Activated T-helper 1 cell treated with anti-CD3 and anti-CD28 coated beads, Interleukin-2, amount 50 U/mL, for 16 hours (primary cell): ENCODE measurements at places on chromosomes 3 and 15.

GRCh38 chr3:139519998-139520737 is 19.4 kb downstream of the RBP1 start:
- DNase-seq: no peak

DNA sequence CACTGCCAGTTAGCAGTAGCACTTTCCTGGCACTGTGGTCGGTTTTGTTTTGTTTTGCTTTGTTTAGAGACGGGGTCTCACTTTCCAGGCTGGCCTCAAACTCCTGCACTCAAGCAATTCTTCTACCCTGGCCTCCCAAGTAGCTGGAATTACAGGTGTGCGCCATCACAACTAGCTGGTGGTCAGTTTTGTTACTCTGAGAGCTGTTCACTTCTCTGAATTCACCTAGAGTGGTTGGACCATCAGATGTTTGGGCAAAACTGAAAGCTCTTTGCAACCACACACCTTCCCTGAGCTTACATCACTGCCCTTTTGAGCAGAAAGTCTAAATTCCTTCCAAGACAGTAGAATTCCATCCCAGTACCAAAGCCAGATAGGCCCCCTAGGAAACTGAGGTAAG is 22.6 kb downstream of the CLDN18 start:
- no peak for DNase-seq

- DNase-seq: no peak
These were observed 207.6 kb downstream of the ADAMTS17 start for GRCh38 chr15:100134089-100134583.

- no peak for DNase-seq
These were observed 158.6 kb upstream of the NR2E3 start for GRCh38 chr15:71651750-71652186.

DNA sequence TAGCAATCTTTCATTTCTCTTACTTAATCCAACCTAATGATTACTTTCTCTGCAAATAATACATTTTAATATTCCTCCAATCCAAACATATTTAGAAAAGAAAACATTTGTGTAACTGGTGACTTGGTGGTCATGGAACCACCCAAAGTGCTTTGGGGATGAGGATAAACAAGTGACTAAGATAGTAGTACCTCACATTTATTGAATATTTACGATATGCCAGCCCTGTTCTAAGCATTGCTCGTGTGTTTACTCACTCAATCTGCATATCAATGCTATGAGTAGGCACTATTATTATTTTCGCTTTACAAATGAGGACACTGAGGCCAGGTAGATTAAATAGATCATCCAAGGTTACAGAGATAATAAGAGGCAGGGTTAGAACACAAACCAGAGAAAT is 189.5 kb downstream of the SHOX2 start:
- no peak for DNase-seq

DNA sequence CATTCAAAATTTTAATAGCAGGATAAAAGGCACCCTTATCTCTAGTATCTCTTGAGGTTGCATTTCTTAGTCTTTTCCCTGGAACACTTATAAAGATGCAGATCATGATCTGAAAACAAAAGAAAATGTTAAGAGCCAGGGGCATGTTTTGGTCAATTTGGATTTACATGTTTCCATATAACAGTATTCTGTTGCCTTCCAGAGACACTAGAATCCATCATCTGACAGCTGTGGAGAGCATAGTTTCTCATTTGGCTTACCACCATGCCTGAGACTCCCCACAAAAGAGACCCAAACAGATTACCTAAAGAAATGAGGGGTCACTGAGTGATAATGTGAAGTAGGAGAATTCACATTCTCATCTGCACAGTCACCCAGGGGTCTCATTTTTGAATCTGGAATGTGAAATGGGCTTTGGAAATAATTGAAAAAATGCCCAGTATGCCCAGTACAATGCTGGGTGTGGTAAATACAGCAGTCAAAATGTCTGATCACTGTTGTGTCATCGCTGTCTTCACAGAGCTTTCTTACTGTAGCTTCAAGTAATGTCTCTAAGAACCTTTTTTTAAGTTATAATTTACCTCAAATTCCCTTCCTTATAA is 79.9 kb upstream of the ZBTB20 start:
- DNase-seq: no peak

DNA sequence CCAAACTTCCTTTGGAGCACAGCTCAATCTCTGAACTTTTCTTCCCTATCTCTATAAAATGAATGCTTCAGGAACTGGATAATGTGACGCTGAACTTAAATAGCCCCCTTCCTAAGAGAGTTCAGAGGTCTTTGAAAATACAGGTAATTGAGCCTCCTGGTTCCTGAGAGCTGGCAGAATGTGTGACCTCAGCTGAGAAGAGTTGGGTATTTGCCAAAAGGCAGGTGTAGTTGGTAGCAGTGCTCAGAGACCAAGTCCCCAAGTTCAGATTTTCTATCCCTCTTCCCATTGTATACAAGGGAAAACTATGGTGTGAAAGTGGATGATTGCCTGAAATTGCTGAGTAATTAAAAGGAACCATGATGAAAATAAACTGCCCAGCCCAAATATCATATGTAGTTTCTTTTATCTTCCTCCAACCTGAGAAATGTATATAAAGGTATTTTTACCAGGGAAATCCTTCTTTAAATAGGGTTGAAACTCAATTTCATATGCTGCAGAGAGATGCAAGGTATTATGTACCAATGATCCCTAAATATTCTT is 154.6 kb upstream of the ICE2 start:
- no peak for DNase-seq
